ENCODE measurements at places on chromosomes 2 and 18. TPM values are rescaled to one million over a fixed set of nuclear protein-coding genes. Genes with fewer than 3 reads are reported as not detected.

- H3K36me3 ChIP-seq, result no peaks in the 10 kb centered on the region
- DNase-seq, result no peak
- H3K4me3 ChIP-seq, result no peak overlapping the region
- no peaks in the 10 kb centered on the region for H3K4me1 ChIP-seq
- H3K27ac ChIP-seq, result no peak overlapping the region
Measured at GRCh38 chr2:214593727-214594126, 182.9 kb downstream of the VWC2L start.

GRCh38 chr2:131425231-131425941, 50.5 kb upstream of the TUBA3D start:
- H3K36me3 ChIP-seq, result no peaks in the 10 kb centered on the region
- peaks cover 79% of the 10 kb centered on the region for H3K27me3 ChIP-seq
- H3K4me1 ChIP-seq, result peaks cover 4% of the 10 kb centered on the region
- DNase-seq, result no peak
- peak overlapping the region; percentile 18 for H3K4me3 ChIP-seq

- no peak overlapping the region for H3K27ac ChIP-seq
- peaks cover 7% of the 10 kb centered on the region for H3K27me3 ChIP-seq
- no peak overlapping the region for H3K4me3 ChIP-seq
- DNase-seq, result no peak
- no peaks in the 10 kb centered on the region for H3K36me3 ChIP-seq
Measured at GRCh38 chr2:170485254-170486026, 229.7 kb upstream of the SP5 start.

GRCh38 chr2:140085674-140086073, 1305.5 kb upstream of the NXPH2 start:
- no peaks in the 10 kb centered on the region for H3K4me1 ChIP-seq
- no peak overlapping the region for H3K4me3 ChIP-seq
- H3K27ac ChIP-seq, result no peak overlapping the region
- no peak for DNase-seq

DNA sequence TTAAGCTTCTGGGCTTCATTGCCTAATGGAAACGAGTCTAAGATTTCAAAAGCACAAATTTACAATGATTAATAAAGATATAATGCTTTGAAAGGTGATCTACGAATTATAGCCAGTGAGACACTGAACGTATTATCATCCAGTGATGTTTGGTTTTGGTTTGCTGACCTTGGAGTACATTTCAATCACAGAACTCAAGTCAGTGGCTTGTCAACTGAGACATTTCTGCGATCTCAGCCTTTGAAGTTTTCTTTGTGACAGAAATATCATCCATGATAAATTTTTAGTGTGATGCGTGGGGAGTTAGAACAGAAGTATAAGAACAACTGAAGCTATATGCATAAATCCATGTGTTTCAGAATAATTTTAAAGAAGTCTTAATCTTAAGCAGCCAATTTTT, 263.8 kb downstream of the TCF4 start:
- H3K27ac ChIP-seq, result no peak overlapping the region
- H3K4me3 ChIP-seq, result no peak overlapping the region
- H3K27me3 ChIP-seq, result peaks cover 20% of the 10 kb centered on the region
- H3K4me1 ChIP-seq, result peaks cover 10% of the 10 kb centered on the region

GRCh38 chr2:183229386-183229785, 105.1 kb downstream of the NUP35 start:
- H3K36me3 ChIP-seq, result peaks cover 4% of the 10 kb centered on the region
- no peak for DNase-seq
- no peaks in the 10 kb centered on the region for H3K4me1 ChIP-seq

DNA sequence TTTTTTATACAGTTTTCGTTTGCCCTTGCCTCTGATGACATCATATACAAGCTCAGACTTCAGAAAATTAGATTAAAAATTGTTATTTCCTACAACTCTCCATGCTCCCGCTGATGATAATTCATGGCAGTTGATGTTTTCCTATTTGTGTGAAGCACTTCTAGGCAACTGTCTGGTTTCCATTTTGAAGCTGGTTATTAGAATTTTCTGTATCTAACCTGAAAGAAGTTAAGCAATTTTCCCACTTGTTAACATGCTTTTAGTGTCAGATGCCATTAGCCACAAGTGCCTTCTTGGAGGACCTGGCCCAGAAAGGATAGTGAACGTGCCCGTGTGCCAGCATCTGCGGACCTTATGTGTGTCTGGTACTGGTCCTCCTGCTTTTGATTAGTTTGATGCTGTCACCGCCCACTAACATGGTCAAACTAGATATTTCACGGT, 347.6 kb upstream of the RAB12 start:
- no peak for DNase-seq
- H3K27ac ChIP-seq, result no peak overlapping the region
- H3K4me3 ChIP-seq, result no peak overlapping the region
- no peaks in the 10 kb centered on the region for H3K4me1 ChIP-seq

DNA sequence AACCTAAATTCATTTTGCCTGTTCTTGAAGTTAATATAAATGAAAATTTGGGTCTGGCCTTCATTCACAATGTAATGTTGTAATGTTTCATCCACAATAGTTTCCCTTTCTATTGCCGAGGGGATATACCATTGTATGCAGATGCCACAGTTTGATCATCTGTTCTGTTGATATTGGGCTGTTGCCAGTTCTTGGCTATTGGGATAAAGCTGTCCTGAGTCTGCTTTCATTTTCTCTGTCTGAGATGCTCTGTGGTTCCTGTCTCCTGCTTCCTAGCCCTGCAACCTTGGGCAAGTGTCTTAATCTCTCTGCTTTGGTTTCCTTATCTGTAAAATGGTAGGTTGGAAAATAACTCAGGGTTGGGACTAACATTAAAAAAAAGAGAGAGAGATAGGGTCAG, 25.2 kb downstream of the B3GNT2 start:
- peak; percentile 18 for DNase-seq
- H3K36me3 ChIP-seq, result peaks cover 24% of the 10 kb centered on the region

The GAREM1 gene
- total RNA-seq, result not detected

The GALR1 gene
- not detected for total RNA-seq
